ENCODE measurements at places on chromosomes 3 and 15.

- no peak for DNase-seq
Observed at GRCh38 chr15:58777107-58777506, 6.0 kb downstream of the MINDY2 start.

DNA sequence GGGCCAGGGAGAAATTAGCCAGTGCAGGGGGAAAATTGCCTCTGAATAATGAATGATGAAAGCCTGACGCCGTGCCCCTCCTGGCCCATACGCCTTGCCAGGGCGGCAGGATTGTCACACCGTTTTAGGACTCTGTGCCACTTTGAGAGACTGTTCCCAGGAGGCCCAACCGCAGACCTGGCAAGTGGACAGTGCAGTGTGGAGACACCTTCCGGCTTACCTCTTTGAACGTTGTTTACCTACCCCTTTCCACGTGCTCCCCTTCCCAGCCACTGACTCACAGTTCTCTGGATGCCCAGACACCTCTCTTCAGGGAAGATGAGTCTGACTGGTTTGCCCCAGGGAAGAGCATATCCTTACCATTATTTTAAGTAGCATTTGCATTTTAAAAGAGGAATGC is 84.0 kb upstream of the PXYLP1 start:
- no peak for DNase-seq

DNA sequence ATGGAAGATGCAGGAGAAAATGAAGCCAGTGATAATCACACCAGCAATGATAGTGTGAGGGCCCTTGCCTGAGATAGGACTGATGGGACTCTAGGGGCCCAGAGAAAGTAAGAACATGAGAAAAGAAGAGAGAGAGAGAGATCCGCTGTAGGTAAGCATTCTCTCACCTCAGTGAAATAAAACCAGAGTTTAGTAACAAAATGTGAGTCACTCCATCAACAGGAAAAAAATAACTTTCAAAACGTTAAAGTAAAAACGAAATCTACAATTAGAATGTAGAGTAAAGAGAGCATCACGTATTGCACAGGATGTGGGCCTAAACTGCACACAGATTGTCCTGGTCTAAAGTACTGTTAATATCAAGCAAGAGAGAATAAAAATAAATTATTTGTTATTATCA is 6.8 kb upstream of the PRSS50 start:
- DNase-seq = no peak

- DNase-seq = no peak
Observed at GRCh38 chr15:44792715-44793114, 56.4 kb downstream of the TRIM69 start.

- peak; percentile 77 for DNase-seq
Observed at GRCh38 chr3:123110282-123110975, 43.6 kb downstream of the PDIA5 start.
